Ureter (tissue), 1 donor: ENCODE measurements at places on chromosomes 1 and 21. TPM values are rescaled to one million over a fixed set of nuclear protein-coding genes. Genes with fewer than 3 reads are reported as not detected.
A peak's percentile ranks its signal among the peaks of the same experiment; 100 is the strongest.

- DNase-seq: no peak
Observed at GRCh38 chr1:226635456-226635941, 86.9 kb downstream of the STUM start.

- DNase-seq: no peak
Observed at GRCh38 chr1:218164111-218164929, 120.8 kb upstream of the RRP15 start.

- DNase-seq: no peak
Observed at GRCh38 chr1:40803447-40803846, 19.9 kb downstream of the KCNQ4 start.

DNA sequence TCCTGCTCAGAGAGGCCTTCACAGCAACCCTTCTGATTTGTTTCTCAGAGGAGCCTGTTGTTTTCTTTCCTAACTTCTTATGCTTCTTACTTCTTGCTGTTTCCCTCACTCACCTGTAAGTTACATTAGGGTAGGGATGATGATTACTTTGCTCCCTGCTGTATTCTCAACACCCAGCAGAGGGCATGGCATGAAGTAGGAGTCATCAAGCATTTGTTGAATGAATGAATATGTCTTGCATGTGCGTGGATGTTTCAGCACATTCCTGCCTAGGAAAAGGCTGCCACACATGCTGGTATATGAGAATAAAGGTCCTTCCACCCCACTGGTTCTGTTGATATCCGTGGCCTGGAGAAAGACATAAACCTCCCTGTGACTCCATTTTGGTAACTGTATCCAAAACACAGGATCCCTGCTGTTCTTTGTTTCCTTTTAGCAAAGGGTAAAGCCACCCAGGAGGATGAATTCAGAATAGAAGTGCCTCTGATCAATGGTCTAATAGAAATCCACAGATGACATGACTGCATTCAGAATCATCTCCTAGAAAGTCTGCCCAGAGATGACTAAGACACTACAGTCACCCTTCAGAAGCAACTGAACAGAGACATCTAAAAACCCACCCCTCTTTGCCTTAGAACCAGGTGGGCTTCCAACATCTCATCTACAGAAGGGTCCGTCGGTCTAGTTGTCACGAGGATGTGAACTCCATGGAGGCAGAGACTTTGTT is 168.8 kb downstream of the ZSCAN20 start:
- no peak for DNase-seq

GRCh38 chr1:232578651-232579195 is 51.2 kb downstream of the SIPA1L2 start:
- no peak for DNase-seq

DNA sequence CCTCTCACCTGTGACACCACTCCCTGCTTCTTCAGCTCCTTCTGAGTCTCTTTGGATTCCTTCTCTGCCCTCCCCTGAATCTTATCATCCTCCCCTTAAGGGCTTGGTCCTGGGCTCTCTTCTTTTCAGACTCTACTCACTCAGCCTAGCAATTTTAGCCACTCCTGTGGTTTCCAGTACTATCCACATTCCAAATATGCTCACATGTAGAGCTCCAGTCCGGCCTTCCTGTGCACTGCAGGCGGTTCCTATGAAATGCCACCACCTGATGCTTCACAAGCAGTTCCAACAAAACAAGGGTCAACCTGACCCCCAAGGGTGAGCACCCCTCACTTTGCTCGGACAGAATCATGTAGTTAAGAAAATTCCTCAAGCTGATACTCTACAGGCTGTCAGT is 35.9 kb downstream of the MAB21L3 start:
- peak; percentile 24 for DNase-seq

DNA sequence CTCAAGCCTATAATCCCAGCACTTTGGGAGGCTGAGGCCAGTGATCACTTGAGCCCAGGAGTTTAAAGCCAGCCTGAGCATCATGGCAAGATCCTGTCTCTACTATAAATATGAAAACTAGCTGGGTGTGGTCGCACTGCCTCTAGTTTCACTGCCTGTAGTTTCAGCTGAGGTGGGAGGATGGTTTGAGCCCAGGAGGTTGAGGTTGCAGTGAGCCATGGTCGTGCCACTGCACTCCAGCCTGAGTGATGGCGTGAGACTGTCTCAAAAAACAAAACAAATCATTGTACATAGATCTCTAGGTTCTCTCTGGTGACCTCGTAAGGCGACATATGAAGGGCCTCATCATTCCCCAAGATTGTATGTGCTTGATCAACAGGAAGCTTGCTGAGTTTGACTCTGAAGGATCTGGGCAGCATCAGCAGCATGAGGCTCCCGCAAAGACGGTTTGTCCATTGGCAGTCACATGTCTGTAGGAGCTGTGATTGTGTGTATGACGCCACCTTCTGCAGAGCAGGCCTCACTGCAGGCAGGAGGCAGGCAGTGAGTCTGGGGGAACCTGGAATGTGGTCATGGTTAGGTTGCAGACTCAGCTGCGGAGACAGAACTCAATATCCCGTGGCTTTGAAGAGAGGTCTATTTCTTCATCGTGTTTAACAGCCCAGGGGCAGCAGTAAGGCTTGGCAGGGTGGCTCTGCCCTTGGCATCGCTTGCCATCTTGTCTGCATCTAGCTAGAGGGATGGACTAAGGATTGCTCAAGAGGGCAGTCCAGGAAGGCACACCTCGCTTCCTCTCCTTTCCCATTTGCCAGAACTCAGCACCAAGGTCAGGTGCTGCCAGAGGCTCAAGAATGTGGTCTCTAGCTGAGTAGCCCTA is 14.0 kb downstream of the ATP5PO start:
- no peak for DNase-seq

GRCh38 chr1:224497714-224498573 is 63.3 kb upstream of the WDR26 start:
- DNase-seq: peak; percentile 56

GRCh38 chr1:193083365-193084088 is 21.7 kb downstream of the GLRX2 start:
- DNase-seq: no peak

DNA sequence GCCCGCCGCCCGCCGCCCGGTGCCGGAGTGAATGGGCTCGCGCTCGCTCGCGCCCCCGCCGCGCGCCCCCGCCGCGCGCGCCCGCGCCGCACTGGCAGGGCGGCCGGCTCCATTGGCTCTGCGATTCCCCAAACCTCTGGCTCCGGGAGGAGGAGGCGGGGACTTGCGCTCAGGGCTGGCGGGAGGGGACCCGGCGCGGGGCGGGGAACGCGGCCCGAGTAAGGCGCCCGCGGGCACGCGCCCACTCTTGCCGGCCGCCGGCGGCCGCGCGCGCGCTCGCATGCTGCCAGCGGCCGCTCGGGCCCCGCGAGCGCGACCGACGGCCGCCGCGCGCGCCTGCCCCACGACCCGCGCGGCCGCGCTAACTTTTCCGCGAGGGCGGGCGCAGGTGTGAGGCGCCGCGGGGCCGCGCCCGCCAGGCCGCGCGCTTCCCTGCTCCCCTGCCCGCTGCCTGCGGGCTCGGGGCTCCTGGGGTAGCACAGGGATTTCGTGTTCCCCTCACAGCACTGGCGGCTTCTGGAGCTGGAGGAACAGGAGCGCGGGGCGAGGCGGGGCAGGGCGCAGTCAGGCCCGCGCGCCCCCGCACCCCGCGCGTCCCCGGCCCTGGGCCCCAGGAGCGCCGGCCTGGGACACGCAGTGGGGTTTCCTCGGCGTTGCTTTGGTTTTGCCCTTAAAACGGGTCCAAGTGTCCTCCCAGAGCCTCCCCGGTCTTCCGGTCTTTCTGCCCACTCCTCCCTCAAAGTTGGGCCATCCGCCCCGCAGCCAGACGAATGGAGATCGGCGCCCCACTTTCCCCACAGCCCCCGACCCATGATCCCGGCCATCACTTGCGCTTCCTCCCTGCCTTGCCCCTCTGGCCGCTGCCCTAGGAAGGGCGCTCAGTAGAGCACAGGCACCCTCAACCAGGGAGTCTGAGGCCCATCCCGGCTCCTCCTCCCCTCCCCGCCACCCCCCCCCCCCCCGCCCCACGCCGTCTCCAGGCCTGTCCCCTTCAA is 101.5 kb downstream of the CASZ1 start:
- DNase-seq: peak; percentile 90

DNA sequence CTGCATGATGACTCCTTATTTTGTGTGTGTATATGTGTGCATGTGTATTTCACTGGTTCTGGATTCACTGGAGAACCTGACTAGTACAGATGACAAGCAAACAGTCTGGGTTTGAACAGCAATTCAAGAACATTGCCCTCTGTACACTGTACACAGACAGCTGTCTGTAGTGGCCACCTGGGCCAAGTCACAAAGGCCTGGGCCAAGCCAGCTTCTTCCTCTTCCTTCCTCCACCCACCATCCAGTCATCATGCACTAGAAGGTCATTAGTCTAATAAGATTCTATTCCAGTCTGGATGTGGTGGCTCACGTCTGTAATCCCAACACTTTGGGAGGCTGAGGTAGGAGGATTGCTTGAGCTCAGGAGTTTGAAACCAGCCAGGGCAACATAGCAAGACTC is 155.9 kb downstream of the ELAVL4 start:
- no peak for DNase-seq

DNA sequence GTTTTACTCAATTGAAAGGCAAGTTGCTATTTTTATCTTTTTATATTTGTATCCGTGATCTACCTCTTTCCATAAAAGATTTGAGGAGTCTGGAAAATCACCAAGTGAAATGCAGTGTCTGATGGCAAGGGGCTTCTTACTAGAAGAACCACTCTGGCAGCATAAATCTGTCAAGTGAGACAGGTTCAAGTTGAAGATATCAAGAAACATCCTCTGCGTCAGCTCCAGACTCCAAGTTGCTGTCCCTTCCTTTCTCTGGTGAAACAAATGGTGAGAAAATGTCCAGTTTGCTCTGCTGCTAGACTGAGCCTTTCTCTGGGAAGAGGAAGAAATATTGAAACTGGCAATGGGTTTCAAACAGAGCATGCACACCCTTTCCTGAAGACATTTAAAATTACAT is 411.2 kb downstream of the PLPP3 start:
- no peak for DNase-seq

DNA sequence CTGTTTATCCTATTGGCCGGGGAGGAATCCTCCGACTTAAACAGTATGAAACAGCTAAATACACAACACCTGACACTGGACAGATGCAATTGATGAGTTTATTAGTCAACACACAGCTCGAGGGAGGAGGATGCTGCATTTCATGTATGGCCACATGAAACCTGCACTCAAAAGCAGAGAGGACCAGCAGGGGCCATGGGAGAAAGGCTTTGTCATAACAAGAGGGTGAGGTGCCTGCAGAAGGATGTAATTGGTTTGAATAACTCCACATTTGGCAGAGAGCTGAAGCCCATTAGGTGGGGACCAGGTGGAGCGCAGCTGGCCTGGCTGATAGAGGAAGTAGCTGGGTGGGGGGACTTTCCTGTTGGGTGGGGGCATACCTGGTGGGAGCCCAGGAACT is 599.1 kb downstream of the PTPRU start:
- no peak for DNase-seq

DNA sequence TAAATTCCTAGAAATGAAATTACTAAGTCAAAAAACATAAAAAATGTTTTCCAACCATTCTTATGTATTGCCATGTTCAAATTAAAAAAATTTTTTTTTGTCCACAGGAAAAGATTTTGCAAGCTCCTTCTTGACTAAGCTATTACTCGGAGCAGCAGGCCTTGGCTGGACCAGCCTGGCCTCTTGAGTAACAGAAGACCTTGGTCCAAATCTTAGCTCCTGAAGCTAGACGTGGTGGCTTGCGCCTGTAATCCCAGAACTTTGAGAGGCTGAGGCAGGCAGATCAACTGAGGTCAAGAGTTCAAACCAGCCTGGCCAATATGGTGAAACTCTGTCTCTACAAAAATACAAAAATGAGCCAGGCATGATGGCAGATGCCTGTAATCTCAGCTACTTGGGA is 77.6 kb downstream of the CLSTN1 start:
- DNase-seq: no peak

GRCh38 chr1:247247568-247247967 is 8.3 kb upstream of the VN1R5 start:
- no peak for DNase-seq

Gene BECN2
- total RNA-seq: not detected

Gene GPBP1L1
- 134 TPM for total RNA-seq

Gene AIM2
- total RNA-seq: 2.9 TPM
